ENCODE measurements at places on chromosomes 1 and 21.
A peak's percentile ranks its signal among the peaks of the same experiment; 100 is the strongest.

DNA sequence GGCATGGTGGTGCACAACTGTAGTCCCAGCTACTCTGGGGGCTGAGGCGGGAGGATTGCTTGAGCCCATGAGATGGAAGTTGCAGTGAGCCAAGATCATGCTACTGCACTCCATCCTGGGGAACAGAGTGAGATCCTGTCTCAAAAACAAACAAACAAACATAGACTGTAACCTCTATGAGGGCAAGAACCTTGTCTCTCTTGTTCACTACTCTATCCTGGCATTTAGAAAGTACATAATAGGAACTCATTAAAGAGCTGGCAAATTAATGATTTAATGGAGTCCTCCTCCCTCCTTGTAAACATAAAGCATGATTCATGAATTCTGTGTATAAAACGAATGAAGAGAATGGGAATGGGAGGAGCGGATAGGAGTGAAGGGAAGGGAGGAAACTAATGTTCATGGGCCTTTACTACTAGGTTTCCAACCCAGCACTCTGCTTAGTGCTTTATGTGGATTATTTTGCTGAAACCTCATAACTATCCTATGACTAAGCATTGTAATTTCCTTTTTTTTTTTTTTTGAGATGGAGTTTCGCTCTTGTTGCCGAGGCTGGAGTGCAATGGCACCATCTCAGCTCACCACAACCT is 8.6 kb downstream of the LMOD1 start:
- peak; percentile 81 for DNase-seq

DNA sequence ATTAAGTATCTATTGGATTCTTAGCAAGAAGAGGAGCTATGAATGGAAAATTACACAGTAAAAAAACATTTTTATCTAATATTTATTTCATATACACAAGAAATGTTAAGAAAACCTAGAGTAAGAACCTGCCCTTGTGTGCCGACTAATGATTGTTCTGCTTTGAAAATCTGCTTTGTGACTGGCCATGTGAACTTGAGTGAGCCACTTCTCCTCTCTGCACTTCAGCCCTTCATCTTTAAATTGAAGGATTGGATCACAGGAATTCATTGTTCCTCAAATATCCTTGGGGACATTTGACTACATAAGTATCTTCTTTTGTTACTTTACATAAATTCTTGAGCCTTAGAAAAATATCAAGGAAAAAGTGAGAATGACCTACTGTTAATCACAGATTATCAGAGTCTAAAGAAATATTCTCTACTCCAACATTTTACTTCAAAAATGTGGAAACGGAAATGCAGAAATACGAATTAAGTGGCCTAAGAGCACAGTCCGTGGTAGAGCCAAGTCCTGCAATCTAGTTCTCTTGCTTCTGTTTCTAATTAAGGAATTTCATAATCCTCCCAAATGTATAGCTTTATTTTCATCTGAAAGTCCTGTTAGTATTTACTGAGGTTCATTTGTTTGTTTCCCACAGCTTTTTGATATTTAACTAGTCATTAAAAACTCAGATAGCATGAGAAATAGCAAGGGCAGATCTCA is 46.3 kb upstream of the SAMSN1 start:
- DNase-seq = no peak

DNA sequence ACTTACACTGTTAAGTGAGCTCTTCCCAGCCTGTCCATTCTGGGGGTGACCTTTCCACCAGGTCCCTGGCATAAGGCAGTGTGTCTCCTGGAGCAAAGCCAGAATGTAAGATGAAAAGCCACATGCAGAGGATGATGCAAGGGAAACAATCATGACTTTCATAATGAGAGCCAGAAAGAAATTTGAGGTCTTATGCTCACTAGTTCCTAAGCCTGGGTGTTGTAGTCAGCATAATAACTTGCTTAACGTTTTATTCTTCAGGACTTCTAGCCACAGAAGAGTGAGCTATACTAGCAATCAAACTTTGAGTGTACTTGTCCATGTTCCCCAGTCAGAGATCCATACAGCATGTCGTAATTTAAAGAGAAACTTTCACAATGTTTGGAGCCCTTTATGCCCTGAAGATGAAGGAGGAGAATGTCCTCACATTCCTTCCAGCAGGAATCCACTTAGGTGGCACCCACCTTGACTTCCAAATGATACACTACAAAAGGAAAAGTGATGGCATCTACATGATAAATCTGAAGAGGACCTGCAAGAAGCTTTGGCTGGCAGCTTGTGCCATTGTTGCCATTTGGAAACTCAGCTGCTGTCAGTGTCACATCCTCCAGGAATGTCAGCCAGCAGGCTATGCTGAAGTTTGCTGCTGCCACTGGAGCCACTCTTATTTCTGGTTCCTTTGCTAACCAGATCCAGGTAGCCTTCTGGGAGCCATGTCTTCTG is 60.5 kb upstream of the FOXD3 start:
- peak; percentile 3 for DNase-seq

DNA sequence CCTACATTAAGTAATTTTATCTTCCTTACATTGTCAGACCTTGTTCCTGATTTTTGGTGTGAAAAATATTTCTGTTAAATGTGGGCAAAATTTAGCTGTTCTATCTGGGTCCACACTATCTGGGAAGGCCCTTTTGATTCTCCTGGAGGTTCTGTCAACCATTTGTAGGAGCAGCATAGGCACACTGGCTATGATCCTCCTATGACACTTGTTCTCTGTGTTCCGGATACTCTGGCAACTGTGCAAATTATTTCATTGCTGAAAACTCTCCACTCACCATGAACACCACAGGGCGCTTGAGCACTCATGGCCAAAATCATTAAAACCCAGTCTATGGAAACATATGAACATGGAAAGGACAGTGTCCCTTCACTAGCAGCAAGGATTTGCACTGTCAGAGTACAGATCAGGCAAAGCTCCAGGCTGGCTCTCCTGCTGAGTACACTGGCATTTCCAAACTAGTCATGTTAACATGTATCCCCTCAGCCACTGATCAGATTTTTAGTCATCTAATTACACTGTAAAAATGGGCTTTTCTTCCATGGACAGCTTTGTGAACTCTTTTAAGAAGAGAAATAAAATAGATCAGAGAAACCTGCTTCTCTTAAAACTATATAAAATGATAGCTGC is 43.9 kb upstream of the SGIP1 start:
- DNase-seq = no peak

DNA sequence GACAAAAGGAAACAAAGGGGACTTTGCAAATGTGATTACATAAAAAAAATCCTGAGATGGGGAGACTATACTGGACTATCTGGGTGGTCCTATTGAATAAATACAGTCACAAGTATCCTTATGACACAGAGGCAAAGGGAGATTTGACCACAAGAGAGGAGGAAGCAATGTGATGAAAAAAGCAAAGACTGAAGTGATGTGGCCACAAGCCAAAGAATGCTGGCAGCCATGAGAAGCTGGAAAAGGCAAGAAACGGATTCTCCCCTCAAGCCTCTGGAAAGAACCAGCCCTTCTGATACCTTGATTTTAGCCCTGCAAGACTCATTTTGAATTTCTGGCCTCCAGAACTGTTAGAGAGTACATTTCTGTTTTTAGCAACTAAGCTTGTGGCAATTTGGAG is 36.4 kb downstream of the OLFML2B start:
- DNase-seq = no peak

GRCh38 chr21:42073145-42074099 is 2.3 kb downstream of the UMODL1 start:
- DNase-seq = no peak

- DNase-seq = no peak
These were observed 38.8 kb downstream of the NGF start for GRCh38 chr1:115299266-115299665.

DNA sequence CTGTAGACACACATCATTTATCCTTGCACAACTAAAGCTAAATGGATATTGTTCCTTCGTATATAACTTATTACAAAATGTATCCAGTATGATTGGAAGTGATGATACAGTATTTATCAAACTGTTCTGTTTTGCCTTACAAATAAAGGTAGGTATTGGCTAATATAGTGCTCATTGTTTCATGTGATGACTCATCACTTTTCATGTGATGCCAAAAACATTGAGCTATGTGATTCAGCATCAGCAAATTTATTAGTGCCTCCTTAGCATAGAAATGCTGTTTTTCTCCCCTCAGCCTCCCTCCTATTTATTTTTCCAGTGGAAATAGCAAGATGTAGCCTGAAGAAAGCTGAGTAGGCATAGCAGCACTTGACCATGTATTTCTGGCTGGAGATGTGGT is 228.6 kb upstream of the LYPLAL1 start:
- DNase-seq = peak; percentile 87

- DNase-seq = no peak
These were observed 3.5 kb upstream of the IVL start for GRCh38 chr1:152904688-152905440.

- DNase-seq = no peak
These were observed 273.8 kb upstream of the USP25 start for GRCh38 chr21:15455819-15456462.

DNA sequence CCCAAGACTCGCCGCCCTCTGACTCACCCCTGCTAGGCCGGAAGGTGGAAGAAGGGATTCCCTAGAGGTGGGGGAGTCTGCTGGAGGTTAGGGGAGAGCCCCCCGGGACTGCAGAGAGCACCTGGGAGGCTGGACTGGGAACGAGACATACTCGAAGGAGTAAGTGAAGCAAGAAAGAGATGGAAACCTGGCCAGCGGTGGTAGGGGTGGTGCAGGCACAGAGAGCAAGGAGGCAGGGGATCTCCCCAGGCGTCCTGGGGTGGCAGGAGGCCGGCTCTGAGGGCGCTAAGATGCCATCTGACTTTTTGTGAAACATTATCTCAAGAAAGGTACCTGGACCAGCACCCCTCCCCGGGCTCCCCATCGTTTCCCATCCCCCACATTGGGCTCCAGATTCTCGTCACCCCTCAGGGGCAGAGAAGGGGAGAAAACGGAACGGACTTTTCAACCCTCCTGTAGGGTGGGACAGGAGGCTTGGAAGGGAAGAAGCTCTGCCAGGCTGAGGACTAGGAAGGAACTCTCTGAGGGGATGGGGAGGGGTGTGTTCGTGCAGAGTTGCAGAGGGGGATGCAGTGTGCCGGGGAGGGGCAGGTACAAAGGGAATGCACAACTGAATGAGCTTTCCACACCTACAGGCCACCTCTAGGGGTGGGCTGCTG is 708 bp downstream of the CHRNB2 start:
- no peak for DNase-seq

GRCh38 chr1:95021119-95021518 is 51.6 kb downstream of the ALG14 start:
- DNase-seq = no peak

DNA sequence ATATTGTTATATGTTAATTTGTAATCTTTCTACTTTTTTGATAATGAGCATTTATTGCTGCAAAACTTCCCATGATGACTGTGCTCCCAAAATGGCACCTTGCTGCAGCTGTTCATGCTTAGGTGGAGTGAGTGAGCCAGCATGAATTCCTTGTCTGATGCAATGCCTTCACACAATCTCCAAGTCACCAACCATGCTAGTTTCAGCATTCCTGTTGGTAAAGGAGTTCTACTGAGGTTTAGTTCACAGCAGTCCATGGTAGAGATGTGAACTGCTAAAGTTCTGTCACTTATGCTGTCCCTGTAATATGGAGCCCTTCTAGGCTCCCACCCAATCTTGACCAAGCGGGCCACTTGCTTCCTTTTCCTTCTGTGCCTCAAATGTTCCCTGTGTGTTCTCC is 26.2 kb upstream of the PRKACB start:
- DNase-seq = peak; percentile 60

- DNase-seq = no peak
These were observed 17.3 kb downstream of the KCTD3 start for GRCh38 chr1:215584389-215584788.

All from fibroblast of pulmonary artery (primary cell).